ENCODE measurements at places on chromosomes 3 and 15.

- no peak for DNase-seq
Measured at GRCh38 chr3:105915524-105915923, 46.7 kb upstream of the CBLB start.

DNA sequence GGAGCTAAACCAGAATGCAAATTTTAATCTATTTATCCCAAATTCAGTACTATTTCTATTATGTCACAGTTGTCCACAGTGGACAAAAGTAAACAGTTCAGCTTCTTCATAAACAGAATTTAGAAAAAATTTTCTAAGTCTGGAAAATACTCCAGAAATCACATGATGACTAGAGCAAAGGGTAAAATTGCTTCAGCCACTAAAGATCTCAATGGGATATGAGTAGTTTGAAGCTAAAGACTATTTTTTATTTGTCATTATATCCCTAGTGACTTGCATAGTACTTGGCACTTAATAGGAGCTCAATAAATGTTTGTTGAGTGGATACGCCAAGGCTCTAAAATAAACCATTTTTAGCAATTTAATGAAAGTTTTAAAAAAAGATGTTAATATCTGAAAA lies 354.3 kb upstream of the AGTR1 start:
- no peak for DNase-seq

DNA sequence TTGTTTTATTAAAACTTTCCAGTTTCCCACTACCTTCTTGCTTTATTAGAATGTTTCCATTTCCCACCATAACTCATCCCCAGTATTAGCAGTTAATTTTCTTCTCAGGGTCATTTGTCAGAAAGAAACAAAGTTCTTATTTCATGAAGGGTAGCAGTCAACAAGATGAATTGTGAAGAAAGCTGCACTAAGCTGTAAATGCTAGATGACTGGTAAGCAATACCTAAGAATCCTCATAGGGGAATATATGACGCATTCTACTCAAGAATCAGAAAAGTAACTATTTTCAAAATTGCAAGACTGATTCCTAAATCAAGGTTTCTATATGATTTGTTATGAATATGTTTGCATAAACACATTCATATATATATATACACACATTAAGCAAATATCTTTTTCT lies 48.8 kb upstream of the WDR5B start:
- no peak for DNase-seq

- DNase-seq = no peak
Measured at GRCh38 chr15:42581272-42581730, 5.9 kb downstream of the STARD9 start.

GRCh38 chr3:27714146-27714526 lies 8.0 kb downstream of the EOMES start:
- no peak for DNase-seq

- DNase-seq = no peak
Measured at GRCh38 chr15:25705433-25706115, 157.6 kb downstream of the ATP10A start.

- no peak for DNase-seq
Measured at GRCh38 chr3:84292128-84292527, 666.7 kb upstream of the CADM2 start.

DNA sequence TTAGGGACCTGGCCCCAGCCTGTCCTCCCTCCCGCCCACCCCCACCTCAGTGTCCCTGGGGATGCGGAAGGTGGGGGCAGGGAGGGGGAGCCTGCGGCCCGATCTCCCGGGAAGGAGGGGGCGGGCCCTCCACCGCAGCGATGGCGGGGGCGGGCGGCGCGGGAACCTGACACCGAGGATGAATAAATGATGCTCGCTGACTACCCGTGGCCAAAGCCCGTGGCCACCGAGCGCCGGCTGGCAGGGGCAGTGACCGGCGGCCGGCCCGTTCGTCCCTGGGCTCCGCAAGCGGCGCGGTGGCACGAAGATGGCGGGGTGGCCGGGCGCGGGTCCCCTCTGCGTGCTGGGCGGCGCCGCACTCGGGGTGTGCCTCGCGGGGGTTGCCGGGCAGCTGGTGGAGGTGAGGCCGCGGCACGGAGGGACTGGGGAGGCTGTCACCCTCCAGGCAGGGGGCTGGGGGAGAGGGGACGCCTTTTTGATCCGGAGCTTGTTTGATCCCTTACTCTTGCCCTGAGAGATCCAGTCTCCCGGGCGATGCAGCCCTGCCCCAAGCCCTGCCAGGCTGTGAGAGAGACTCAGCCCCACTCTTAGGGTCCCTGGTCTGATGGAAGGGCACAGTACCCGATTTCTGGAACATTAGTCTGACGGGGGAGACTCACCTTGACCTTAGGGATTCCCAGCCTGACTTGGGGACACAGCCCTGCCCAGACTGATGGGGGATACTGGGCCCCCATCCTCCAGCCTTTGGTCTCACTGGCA lies at the start of gene TMIE:
Gene TMIE (plus strand): TSS at position 212 of the 759 bp plus-strand sequence. CDS start 96 bp downstream, at position 308.
- no peak for DNase-seq

- no peak for DNase-seq
Measured at GRCh38 chr3:124630960-124631359, 99.3 kb upstream of the UMPS start.

DNA sequence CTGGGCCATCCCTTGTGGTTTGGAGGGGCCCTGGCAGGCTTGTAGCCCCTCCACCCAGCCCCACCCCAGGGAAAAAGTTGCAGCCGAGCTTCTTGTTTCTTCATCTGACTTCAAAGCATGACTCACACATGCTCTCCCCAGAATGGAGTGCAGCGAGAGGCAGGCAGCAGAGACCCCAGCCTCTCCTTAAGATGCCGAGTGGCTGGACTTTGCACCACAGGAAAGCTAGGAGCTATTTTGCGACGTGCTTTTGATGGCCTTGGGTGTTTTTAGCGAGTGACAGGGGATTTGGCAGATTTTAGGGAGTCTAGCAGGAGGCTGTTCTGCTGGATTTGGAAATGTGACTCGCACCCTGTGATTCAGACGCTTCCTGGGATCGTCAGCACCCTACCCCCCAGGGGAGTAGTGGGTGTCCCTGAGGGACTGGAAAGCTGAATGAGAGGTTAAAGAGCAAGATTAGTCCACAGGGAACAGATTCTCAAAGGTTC lies 14.2 kb downstream of the BAHD1 start:
- no peak for DNase-seq

- DNase-seq = no peak
Measured at GRCh38 chr3:159941038-159942000, 47.3 kb upstream of the IL12A start.

DNA sequence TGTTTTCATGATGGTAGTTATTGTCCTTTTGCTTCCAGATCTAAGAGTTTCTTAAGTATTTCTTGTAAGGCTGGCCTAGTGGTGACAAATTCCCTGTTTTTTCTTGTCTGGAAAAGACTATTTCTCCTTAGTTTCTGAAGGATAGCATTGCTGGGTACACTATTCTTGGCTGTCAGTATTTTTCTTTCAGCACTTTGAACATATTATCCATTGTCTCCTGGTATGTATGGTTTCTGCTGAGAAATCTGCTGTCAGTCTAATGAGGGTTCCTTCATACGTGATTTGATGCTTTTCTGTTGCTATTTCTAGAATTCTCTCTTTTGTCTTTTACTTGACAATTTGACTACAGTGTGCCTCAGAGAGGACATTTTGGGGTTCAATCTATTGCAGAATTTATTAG lies 134.3 kb downstream of the CGGBP1 start:
- DNase-seq = no peak

GRCh38 chr15:70156671-70157271 lies 59.1 kb upstream of the TLE3 start:
- no peak for DNase-seq

DNA sequence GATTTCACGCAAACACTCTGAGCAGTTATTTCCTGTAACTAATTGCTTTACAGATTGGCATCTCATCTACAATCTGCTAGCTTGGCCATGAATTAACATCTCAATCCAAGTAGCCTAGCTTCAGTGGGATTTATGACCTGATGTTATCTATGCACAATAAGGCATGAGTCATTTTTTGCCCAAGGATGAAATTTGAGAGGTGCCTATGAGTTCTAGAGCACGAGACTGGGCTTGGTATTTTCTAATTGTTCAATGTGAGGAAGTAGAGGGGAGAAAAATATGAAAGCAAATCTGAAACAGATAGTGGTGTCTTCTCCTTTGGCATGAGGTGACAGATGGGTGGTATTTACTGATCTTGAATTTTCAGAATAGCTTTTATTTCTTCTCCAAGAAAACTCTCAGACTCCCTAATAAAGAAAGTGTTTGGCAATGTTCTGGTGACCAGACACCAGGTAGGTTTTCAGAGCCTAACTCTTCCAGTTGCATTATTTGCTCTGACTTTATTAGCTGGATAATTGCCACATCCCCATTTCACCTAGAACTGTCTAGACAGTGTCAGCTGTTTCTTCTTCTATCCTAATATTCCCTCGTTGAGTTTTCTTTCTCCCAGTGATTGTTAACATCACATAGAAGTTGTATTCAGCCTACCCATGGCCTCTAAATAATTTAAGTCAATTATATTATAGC lies 301.0 kb upstream of the UMPS start:
- no peak for DNase-seq

DNA sequence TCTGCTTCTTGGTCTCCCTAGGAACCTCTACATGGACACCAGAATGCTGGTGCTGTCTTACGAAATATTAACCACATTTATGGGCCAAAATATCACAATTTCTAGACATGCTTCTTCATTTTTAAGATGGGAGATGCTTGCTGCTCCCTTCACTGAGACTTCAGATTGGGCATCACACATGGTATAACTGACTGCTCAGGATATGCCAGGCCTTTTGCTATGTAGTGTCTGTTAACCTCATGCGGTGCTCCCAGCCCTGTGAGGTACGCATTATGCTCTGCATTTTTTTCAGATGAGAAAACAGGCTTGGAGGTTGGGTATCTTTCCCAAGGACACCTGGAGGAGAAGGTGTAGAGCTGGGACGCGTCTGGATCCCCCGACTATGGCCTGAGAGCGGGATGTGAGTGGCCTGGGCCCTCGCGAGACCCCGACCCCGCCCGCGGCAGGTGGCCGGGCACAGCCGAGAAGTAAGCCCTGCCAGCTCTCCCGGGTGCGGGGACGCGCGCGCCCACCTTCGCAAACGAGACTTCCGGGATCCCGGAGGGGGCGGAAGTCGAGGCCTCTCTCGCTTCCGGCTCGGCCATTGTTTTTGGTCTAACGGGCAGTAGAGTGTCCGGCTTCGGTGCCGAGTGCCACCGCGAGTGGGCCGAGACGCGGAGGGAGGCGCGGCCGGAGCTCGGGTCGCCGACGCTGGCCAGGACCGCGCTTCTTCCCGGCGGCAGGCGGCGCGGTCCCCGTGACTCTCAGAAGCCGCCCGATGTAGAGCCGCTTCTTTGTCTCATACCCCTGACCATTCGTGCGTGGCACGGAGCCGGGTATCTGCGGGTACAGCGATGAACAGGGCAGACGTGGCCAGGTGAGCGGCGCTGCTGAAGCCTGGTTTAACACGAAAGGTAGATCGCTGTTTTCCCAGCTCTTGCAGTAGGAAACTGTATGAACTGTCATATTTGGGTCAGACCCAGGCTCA lies at the start of gene ZKSCAN7:
Gene ZKSCAN7 (plus strand): TSS at position 568 of the 967 bp plus-strand sequence. CDS start 1,855 bp downstream, outside the sequence.
- DNase-seq = peak; percentile 10

DNA sequence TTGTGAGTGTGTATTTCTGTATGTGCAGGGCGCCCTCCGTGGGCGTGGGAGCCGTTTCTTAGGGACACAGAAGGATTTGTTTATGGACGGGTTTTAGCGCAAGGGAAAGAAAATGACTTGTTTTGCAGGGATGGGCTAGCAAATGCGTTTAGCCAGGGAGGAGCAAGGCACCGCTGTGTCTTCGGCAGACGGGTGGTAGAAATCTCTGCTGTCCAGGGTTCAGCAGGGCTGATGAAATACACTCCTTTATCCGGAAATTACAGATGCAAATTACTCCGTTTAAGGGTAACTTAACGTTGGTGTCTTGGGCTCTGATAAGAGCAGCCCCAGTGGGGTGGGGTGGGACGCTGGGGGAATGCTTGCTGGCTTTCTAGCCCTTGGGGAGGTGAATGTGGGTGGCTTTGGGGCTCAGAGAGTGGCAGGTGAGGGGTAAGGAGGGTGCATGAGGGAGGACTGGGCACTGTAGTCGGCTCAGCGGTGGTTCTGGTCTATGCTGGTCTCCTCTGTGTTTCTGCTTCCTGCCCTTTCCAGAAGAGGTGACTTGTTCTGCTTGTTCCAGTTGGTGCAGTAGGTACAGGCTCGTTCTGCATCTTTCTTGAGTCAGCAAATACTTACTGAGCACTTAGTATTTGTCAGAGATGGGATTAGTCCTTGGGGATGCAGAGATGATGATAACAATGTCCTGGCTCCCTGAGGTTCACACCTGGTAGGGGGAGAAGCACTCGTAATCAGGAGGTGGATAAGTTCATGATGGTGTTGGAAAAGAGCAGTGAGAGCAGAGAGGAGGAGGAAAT lies 954 bp downstream of the SV2B start:
- no peak for DNase-seq

DNA sequence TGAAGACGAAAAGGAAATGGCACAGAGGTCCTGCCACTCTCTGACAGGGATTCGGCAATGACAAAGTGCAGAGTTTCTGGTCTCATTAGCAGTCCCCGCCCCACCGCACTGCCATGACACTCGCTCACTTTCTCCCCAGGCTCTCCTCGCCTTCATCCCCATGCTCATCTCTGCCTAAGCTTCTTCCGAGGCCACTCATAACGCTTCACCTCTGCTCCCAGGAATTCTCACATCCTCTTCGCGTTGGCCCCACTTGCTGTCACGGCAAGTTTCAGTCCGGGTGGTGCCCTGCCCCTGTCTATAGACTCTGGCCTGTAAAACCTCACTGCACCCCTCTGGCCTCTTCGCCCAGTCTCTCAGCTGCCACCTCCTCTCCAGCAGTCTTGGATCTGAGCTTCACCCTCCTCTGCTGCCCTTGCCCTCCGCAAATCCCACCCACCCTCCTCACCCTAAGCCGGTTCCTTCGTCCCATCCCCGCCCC lies 654 bp downstream of the RUBCN start:
- no peak for DNase-seq

DNA sequence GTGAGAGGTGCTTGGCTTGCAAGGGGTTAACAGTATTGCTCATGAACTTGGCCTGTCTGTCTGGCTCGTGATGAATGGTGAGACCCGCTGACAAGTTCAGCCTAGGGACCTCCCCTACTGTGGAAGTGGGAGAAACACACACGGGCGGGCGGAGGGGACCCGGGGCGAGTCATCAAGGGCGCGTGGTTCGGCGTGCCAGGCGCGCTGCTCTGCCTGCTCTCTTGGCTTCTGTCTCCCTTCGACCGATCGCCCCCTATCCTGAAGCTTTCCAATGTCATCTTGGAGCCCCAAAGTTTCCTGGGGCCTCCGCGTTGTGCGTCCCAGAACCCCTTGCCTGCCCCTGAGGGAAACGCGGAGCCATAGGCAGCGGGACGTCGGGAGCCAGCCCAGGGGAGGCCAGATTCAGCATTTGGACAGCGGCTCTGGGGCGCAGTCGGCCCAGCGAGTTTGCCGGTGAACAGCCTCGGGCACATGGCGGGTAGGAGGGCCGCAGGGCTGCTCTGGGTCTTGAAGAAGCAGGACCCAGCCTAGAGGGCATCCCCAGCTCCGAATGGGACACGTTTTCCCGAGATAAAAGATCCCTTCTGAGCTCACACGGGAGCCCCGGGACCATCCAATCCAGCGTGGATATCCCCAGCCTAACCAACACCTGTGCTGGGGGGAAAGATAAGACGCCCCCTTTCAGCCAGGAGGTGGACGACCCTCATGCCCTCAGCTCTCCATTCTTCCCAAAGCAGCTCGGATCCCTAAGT lies 27.0 kb upstream of the POLG start:
- DNase-seq = no peak
